ENCODE measurements at places on chromosomes 4 and X. TPM values are rescaled to one million over a fixed set of nuclear protein-coding genes. Genes with fewer than 3 reads are reported as not detected.

GRCh38 chr4:173527103-173527891 is 2.7 kb downstream of the HAND2 start:
- peak overlapping the region; percentile 84 for H3K4me3 ChIP-seq
- peaks cover 32% of the 10 kb centered on the region for H3K36me3 ChIP-seq
- H3K27me3 ChIP-seq: peaks cover 88% of the 10 kb centered on the region
- DNase-seq: no peak
- peak overlapping the region; percentile 96 for H3K27ac ChIP-seq

GRCh38 chr4:14772388-14772787 is 229.9 kb upstream of the CPEB2 start:
- DNase-seq: no peak
- no peaks in the 10 kb centered on the region for H3K27me3 ChIP-seq
- no peaks in the 10 kb centered on the region for H3K36me3 ChIP-seq
- H3K4me1 ChIP-seq: no peaks in the 10 kb centered on the region
- H3K4me3 ChIP-seq: no peak overlapping the region
- no peak overlapping the region for H3K27ac ChIP-seq

Gene GUCY1A1
- total RNA-seq: 43.0 TPM

- no peaks in the 10 kb centered on the region for H3K36me3 ChIP-seq
- DNase-seq: no peak
- H3K4me3 ChIP-seq: no peak overlapping the region
- H3K27ac ChIP-seq: no peak overlapping the region
Measured at GRCh38 chr4:40301603-40302002, 33.5 kb upstream of the CHRNA9 start.

DNA sequence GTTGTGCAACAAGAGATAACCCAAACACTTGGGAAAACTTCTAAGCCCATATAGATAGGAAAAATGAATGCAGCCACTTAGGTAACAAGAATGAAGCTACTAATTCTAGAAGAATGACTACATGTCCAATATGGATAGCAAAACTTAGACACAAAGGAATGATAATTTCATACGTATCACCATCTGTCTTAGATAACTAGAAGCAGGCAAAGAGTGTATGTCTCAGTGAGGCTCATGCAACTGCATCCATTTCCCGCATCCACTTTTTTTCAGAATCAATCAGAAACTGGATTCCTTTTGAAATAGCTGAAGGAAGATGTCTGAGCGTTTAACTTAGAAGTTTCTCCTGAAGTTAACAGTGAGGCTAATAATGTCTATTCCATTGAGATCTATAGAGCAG is 408.7 kb upstream of the PITX2 start:
- H3K36me3 ChIP-seq: no peaks in the 10 kb centered on the region
- H3K4me3 ChIP-seq: no peak overlapping the region
- DNase-seq: no peak
- H3K27me3 ChIP-seq: no peaks in the 10 kb centered on the region
- H3K27ac ChIP-seq: no peak overlapping the region
- no peaks in the 10 kb centered on the region for H3K4me1 ChIP-seq

DNA sequence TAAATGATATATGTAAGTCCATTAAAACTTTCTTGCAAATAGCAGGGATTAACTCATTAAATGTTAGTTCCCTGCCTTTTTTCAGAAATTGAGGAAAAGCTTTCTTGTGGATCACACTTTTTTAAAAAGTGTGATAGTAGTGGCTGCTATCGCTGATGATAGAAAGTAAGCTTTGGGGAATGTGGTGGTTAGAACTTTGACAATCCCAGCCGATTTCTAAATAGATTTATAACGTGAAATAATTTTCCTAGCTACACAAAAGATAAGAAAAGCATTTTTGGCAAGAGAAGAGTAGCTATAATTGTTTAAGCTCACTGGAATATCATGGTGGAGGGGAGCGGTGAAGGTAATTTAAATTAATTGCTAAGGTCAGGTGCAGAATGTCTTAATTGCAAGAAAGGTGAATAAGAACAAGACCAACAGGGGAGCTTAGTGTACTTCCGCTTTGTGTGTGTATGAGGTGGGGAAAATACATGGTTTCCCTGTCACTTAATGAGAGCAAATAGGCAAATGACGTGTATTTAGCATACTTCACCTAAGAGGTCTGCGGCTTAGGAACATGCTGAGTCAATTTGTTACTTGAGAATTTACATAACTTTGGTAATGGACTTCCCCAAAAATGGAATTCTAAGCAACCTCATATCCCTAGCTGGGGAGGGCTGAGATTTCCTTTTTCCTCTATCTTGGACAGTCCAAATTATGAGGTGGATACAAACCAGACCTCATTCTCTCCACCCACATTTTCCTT is 11.7 kb upstream of the IL21 start:
- no peak for DNase-seq
- H3K27ac ChIP-seq: no peak overlapping the region
- H3K4me1 ChIP-seq: no peaks in the 10 kb centered on the region
- peaks cover 15% of the 10 kb centered on the region for H3K27me3 ChIP-seq
- no peaks in the 10 kb centered on the region for H3K36me3 ChIP-seq

DNA sequence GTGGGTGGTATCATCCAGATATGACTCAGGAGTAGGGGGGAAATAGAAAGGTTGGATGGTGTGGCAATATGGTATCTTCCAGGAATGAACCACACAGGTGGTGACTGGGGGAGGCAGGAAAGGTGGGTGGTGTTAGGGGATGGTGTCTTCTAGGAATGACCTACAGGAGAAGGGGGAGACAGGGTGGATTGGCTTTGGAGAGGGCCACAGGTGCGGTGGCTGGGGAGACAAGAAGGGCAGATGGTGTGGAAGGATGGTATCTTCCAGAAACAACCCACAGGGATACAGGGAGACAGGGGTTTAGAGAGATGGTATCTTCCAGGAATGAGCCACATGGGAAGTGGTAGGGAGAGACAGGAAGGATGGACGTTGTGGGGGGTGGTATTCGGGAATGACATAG is 64.0 kb downstream of the MAOA start:
- no peak for DNase-seq
- no peak overlapping the region for H3K4me3 ChIP-seq
- peaks cover 4% of the 10 kb centered on the region for H3K36me3 ChIP-seq

DNA sequence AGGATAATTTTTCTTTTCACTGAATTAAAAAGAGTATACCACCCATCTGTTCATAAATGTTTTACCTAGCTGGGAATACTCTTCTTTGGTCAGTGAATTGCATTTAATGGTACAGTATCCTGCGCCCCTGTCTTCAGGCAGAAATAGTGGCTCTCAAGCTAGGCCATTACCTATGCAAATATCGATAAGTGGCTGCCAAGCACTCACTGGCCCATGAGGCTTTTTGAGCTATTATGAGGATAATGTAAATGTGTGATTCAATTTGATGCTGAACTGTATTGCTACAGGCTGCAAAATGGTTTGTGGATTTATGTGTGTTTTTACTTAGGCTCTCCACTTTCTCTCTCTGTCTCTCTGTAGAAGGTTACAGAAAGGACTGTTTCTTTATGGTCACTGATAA is 30.1 kb upstream of the MTMR1 start:
- no peak for DNase-seq
- peaks cover 28% of the 10 kb centered on the region for H3K36me3 ChIP-seq
- H3K27me3 ChIP-seq: no peaks in the 10 kb centered on the region
- no peak overlapping the region for H3K4me3 ChIP-seq

- DNase-seq: no peak
- H3K4me3 ChIP-seq: no peak overlapping the region
- no peaks in the 10 kb centered on the region for H3K27me3 ChIP-seq
- no peak overlapping the region for H3K27ac ChIP-seq
- H3K4me1 ChIP-seq: no peaks in the 10 kb centered on the region
- no peaks in the 10 kb centered on the region for H3K36me3 ChIP-seq
Measured at GRCh38 chrX:153214934-153215333, 35.9 kb downstream of the MAGEA1 start.

DNA sequence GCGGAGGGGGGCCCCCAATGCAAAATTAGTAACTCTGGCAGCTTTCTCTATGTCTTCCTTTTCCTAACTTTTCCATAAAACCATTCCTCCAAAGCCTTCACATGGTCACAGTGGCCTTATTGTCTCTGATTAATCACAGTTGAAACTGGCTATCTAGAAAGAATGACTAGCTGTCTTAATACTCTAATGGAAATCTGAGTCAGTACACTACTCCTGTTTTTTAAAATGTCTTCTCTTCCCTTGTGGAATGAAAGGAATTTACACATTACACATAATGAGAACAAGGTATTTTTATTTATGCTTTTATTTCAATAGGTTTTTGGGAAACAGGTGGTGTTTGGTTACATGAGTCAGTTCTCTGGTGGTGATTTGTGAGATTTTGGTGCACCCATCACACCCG is 66.3 kb upstream of the PUDP start:
- H3K27ac ChIP-seq: no peak overlapping the region
- H3K4me3 ChIP-seq: no peak overlapping the region
- no peaks in the 10 kb centered on the region for H3K4me1 ChIP-seq
- H3K27me3 ChIP-seq: no peaks in the 10 kb centered on the region
- DNase-seq: no peak
- no peaks in the 10 kb centered on the region for H3K36me3 ChIP-seq

GRCh38 chr4:128906581-128906980 is 97.1 kb downstream of the JADE1 start:
- H3K36me3 ChIP-seq: no peaks in the 10 kb centered on the region
- peaks cover 9% of the 10 kb centered on the region for H3K4me1 ChIP-seq
- H3K4me3 ChIP-seq: no peak overlapping the region
- no peaks in the 10 kb centered on the region for H3K27me3 ChIP-seq
